ENCODE measurements at places on chromosomes 7 and 10.

- DNase-seq, result no peak
Measured at GRCh38 chr7:31814187-31814586, 127.2 kb downstream of the PPP1R17 start.

DNA sequence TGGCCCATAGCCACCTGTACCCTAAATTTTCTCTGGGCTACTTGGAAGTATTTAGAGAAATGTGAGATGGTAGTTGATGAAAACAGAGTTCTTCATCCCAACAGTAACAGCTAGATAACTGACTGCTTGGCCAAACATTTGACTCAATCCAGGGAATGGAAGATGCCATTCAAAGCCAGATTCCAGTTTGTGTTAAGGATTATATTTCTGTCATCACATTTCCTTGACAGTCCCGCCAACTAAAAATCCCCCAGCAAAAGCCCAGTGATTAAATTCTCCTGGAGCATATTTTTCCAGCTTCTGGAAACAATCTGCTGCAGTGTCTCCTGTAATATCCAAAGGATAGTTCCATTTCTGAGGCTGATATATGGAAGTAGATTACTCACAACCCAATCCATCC lies 45.4 kb upstream of the PTN start:
- DNase-seq, result no peak

- no peak for DNase-seq
Measured at GRCh38 chr7:1938788-1939433, 268.8 kb downstream of the ELFN1 start.

DNA sequence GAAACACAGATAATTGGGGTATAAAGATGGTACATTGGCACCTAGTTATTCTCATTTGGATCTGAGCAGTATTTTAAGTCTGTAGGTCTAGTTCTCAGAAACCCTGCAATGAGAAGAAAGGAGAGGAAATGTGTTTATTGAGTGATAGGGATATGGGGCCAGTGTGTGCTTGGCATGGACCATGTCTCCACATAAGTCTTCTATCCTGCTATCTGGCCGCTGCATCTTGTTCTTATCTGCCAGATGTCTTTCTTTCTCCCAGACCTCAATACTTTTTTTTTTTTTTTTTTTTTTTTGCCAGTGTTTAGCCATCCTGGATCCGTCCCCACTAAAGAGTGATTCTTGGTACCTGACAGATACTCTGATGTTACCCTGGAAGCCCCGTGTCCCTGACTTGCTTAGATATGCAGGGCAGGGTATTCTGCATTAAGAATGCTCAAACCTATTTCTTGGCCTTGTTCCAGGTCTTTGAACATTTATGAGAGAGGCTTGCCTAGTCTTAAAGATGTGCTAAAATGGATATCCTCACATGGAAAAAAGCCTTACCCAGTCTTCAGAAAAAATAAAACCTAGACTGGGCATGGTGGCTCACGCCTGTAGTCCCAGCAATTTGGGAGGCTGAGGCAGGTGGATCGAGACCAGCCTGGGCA lies 10.0 kb downstream of the MTURN start:
- no peak for DNase-seq

DNA sequence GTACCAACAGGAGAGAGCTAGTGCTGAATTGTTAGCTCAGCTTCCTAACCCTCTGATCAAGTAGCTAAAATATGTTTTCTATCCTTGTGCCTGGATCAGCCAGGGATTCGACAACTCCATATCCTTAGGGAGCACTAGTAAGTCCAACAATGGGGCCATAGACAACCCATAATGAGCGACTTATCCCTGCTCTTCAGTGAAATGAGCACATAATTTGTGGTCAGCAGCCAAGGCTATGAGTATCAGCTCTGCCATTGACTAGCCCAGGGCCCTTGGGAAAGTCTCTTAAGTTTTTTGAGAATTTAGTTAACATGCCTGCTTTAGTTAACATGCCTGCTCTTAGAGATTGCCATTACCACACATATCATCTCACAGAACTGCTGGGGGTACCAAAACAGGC lies 39.3 kb downstream of the COL1A2 start:
- no peak for DNase-seq

- DNase-seq, result no peak
Measured at GRCh38 chr10:36597756-36598320, 527.6 kb upstream of the ANKRD30A start.

DNA sequence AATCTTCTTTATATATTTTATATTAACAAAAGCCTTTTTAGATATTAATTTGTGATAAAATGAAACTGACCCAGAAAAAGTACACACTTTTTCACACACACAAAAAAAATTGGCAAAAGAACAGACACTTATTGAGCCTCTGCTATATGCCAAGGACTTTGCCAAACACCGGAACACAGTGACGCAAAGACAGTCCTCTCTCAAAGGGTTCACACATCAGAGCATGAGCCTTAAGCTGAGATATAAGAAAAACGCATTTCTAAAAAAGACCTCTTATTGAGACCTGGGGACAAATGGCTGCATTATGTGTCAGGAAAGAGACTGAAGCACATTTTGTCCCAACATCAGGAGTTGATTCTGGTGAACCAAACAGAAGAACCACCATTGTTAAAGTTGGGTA lies 24.0 kb upstream of the ABCB4 start:
- DNase-seq, result no peak

- DNase-seq, result no peak
Measured at GRCh38 chr7:155255621-155256020, 42.1 kb upstream of the INSIG1 start.

DNA sequence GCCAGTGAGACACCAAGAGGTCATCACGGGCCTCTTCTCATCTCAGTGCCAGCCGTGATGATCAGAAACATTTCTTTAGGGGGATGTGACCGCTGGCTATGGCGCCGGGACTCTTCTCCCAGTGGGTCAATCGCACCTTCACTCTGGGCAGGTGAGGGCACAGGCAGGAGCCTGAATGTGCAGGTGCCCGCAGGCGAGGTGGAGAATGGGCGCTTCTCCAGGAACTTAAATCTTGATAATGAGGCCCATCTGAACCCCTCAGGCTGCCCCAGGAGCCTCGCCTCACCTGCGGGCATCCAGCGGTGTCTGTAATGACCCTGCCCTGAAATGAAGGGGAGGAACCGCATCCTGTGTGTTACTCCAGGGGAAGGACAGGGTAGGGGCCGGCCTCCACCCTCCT lies 204.7 kb downstream of the ADARB2 start:
- DNase-seq, result no peak

GRCh38 chr7:102095321-102096011 lies 191.2 kb upstream of the SH2B2 start:
- DNase-seq, result no peak

- DNase-seq, result no peak
Measured at GRCh38 chr7:4523219-4523618, 158.9 kb upstream of the FOXK1 start.

- DNase-seq, result no peak
Measured at GRCh38 chr7:47546171-47546570, 35.7 kb downstream of the TNS3 start.

DNA sequence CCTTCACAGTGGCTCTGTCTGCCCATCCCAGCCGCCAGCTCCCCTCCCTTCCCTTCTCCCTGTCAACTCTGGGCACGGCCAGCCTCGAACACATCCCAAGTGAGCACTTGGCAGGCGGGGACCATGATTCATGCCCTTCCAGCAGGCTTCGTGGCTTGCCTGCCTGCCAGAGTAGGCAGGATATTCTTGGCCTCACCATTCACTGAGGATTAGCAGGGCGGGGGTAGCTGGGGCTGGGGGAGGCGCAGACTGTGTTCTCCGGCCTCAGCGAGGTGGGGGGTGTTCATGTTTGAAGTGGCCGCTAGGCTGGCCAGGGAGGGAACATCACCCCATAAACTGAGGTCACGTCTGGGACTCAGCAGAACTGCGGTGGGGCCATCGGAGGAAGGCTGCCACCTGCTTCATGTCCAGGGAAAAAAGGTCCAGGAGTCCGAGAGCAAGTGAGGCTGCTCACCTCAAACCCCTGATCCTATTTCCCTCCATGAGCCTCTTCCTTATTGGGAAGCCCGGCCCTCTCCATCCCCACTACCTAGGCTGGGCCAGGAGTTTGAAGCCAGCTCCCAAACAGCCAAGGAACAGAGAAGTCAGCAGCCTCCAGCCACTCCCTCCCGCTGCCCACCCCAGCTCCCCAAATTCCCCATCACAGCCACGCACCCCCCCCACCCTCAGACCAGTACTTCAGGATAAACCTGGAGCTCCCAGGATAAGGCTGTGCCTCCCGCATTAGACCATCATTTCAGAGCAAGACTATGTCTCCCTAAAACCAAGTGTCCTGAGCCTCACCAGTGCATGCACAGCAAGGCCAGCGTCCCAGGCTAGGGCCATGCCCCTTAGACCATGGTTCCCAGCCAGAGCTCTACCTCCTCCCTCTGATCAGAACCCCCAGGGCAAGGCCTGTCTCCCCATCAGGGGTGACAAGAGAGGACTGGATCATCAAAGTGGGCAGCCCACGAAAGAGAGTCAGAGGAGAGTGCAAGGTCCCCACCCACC lies 42.8 kb upstream of the RABGEF1 start:
- no peak for DNase-seq

- DNase-seq, result no peak
Measured at GRCh38 chr10:91590904-91591796, 41.7 kb downstream of the PPP1R3C start.

DNA sequence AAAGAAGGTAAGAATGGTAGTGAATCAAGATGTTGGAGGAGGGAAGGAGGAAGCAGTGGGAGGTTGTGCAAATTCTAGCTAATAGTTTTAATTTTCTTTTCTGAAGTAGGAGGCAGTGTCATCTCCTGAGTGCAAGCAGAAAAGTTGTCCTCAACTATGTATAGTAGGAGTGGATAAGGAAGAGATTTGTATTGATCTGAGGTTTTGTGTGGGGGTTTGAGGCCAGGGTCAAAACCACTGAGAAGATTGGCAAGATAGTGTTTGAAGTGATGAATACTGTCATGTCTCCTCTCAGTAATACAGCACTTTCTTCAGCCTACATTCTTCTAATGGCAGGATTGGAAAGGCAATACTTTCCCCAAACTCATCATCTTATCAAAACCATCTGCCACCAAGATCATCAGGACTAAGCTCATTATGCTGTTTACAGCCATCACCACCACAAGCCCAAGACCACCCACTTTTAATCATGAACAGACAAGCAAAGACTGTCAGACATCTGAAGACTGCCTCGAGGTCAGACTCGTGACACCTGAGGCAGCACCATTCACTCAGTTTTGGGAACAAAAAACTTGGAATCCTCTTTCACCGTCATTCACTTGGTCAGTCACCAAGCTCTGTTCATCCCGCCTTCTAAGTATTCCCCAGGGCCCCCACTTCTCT lies 1.5 kb upstream of the MIOS start:
- no peak for DNase-seq

- DNase-seq, result no peak
Measured at GRCh38 chr10:74993649-74994048, 117.8 kb upstream of the SAMD8 start.

DNA sequence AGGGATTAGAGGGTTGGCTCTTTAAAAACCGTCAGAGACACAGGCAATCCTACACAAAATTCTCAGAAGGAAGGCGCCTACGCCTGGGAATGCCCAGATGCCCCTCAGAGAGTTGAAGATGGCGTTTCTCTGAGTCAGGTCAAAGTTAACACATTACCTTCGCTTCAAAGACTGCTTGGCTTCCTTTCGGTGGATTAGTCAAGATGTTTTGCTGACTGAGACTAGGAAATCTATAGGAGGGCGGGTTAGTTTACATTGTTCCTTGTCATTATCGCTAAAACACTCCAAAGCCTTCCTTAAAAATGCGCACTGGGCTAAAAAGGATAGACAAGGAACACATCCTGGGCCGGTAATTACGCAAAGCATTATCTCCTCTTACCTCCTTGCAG lies 995 bp upstream of the CFTR start:
- DNase-seq, result no peak

DNA sequence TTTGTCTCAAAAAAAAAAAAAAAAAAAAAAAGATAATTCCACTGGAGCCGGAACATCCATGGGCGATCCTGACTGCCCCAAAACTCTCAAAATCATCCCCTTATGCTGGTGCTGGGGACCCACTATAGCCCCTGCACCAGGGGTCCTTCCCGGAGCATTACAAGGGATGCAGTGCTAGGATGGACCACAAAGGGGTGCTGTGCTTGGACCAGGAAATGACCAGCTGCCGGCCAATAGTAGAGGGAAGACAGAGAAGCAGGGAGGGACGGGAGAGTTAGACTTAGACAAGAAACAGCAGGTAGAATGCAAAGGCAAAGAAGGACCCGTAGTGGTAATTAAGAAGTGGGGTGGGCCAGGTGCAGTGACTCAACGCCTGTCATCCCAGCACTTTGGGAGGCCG lies 40.5 kb downstream of the RCC1L start:
- DNase-seq, result no peak

DNA sequence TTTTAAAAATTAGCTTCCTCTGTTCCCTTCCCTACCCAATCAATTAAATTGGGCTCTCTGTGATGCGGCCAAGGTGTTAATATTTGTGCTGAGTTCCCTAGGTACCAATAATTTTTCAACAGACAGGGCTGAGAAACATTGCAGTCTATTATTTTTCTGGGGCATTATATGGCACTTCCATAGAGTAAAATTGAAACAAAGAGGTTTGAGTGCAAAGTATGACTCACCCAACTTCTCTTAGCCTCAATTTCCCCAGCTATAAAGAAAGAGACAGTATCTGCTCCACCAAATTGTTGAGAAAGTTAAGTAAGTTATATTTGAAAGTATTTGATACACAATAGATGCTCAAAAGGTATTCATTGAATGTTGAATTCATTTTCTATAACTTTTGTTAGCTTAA lies 74.9 kb downstream of the TES start:
- no peak for DNase-seq

DNA sequence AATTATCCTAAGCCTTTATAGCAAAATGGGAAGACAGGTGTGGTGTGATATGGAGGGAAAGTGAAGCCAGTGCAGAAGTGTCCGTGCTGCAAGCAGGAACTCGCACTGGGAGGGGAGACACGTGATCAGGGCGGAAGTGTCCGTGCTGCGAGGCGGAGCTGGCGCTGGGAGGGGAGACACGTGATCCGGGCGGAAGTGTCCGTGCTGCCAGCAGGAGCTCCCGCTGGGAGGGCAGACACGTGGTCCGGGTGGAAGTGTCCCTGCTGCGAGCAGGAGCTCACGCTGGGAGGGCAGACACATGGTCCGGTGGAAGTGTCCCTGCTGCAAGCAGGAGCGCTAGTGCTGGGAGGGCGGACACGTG lies 40.5 kb upstream of the PRKAR1B start:
- no peak for DNase-seq

GRCh38 chr7:158382363-158383254 lies 205.0 kb downstream of the PTPRN2 start:
- DNase-seq, result no peak

DNA sequence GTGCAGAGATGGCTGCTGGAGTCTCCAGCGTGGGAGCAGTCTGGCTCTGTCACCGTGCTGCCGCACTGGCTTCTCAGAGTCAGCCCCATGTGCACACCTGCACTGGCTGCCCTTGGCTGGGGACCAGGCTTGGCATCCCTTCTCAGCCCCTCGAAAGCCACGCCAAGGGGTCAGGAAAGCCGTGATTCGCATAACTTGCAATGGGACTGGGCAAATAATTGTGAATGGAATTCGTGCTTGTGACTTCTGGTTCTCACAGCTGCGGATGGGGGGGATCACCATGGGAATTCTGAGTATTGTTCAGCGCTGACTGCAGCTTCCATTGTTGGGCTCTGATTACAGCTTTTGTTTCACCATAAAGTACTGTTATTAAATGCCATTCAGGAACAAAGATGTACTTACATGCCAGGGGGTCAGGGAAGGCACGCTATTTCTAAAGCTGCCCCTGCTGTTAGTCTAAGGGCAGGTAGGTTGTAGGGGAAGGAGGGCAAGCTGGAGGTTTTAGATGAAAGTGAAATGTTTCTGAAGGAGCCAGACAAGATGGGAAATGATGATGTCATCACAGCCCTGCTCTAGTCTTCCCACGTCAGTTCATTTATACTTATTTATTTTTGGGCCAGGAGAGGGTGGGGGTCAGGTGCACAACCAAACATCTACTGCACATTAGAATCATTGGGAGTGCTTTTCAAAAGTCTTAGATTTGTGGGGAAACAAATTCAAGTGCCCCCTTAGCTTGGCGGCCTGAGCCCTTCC lies 5.8 kb upstream of the PLEKHA1 start:
- DNase-seq, result no peak
